Fibroblast of skin of left biceps (primary cell): ENCODE measurements at places on chromosomes 13 and 19.

DNA sequence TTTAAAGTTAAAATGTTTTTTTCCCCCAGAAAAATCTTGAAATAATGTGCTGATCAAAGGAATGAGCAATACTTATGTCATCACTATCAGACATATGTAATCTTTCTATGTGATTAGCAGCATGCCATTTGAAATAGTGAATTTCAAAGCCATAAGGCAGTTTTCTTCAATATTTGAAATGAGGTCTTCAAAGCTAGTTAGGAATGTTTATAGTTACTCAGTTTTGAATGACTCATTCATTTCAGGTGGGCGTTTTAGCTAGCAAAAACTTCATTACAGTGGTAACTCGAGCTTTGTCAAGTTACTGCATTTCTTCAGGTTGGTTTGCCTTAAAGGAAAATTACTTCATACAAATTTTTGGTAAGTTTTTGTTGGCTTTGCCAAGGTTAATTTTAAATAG is 102.1 kb downstream of the ATP8A2 start:
- no peak for DNase-seq

DNA sequence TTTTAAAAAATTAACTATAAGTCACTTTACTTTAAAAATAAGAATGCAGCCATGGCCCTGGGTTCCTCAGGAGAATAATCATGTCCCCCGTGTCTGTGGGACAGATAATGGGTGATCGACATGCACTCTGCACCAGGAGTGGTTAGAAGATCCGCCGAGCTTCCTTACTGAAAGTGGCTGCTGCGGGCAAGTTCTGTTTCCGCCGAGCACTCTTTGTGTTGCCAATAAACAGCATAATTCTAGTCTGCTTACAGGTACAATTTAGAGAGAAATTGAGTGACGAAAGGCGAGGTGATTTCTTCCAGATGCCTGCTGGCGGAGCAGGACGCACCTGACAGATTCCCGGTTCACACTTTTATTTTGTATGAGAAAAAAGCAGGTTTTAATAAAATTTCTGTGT is 139.0 kb downstream of the SOX1 start:
- DNase-seq, result no peak

- DNase-seq, result no peak
Measured at GRCh38 chr19:45733160-45733810, at the start of gene MEIOSIN. TSS of gene MEIOSIN (plus strand) at chr19:45733439. CDS start at chr19:45735377, 1,938 bp downstream.

DNA sequence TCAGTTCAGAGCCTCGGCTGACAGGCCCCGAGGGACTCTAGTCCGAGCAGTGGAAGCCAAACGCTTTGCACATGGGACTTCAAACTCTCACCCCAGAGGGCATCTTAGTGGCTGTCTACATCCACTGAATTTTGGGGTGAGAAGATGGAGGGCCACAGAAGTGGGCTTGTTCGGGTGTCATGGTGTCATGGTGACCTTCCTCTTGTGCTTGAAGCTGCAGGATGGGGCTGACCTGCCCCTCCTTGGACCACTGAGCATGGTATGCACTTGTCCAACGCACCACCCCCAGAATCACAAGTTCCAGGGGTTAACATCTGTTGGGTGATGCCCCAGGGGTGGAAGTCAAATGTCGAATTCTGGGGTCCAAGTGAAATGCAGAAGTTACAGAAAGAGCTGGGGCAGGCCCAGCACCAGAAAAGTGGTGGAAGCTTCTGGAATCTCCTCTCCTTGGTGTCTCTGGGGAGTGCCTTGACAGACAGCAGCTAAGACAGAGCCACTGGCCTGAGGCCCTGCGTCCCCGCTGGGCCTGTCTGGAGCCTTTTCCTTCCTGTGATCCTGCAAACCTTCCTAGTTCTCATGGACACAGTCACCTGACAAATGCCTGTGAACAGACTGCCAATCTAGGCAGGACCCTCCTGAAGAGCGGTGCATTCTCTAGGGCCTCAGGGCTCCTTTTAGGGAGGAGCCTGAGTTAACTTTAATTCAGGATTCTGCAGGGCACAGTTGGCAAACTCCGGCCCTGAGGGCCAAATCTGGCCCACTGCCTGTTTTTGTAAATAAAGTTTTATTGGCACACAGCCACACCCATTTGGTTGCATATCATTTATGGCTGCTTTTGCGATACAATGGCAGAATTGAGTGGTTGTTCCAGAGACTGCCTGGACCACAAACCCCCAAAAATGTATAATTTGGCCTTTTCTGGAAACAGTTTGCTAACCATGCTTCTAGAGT is 65.1 kb upstream of the RANBP3 start:
- DNase-seq, result no peak

DNA sequence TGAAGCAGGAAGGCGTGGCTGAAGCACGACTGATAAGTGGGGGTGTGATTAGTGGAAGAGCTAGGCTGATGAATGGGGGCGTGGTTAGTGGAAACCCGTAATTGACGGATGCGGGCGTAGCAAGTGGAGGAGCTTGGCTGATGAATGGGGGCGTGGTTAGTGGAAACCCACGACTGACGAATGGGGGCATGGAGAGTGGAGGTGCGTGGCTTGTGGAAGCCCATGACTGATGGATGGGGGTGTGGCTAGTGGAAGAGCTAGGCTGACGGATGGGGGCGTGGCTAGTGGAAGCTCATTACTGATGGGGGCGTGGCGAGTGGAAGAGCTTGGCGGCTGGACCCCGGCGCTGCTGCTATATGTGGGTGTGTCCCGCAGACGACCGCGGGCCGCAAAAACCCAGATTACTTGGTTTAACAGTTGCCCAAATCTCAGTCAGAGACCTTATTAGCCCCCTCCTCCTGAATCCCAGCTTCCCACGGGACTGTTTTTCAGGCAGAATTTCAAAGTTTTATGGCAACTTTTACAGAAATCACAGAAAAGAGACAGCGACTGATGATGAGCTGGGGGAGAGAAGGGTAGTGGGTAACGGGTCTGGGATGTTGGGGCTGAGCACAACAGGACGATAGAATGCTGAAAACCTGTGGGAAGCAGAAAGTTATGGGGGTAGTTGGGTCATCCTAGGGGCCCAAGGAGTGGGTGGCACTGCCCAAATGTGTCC is 9.0 kb upstream of the MEIS3 start:
- DNase-seq, result peak; percentile 99

DNA sequence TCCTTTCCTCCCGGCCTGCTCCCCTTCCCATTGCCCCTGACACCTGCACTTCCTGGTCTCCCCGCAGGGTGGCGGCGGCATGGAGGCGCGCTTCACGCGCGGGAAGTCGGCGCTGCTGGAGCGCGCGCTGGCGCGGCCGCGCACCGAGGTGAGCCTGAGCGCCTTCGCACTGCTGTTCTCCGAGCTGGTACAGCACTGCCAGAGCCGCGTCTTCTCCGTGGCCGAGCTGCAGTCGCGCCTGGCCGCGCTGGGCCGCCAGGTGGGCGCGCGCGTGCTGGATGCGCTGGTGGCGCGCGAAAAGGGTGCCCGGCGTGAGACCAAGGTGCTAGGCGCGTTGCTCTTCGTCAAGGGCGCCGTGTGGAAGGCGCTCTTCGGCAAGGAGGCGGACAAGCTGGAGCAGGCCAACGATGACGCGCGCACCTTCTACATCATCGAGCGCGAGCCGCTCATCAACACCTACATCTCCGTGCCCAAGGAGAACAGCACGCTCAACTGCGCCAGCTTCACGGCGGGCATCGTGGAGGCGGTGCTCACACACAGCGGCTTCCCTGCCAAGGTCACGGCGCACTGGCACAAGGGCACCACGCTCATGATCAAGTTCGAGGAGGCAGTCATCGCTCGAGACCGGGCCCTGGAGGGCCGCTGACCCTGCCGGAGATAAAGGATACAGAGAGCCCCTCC is 1.7 kb downstream of the TRAPPC5 start:
- DNase-seq, result no peak

DNA sequence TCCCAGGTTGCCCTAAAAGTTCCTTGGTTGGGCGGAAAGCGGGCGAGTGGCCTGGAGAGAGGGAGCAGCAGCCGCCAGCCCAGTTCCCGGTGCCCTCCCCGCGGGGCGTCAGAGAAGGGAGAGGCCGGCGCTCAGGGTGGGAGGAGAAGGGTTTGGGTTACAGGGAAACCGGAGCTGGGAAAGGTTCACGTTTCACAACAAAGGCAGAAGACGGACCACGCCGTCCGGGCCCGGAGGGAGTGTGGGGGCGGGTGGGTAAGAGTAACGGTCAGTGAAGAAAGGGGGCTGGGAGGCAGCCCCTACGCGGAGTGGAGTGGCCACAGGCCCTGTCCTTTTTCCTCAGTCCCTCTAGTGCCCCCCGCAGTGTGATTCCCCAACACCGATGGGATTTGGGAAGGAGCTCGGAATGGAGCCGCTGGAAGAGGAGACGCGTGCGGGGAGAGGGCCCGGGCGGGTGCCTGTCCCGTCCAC is 1.6 kb downstream of the SIX5 start:
- no peak for DNase-seq

GRCh38 chr13:106986687-106987426 is 418.9 kb upstream of the ARGLU1 start:
- no peak for DNase-seq

- DNase-seq, result no peak
Measured at GRCh38 chr13:60379837-60380565, 17.0 kb upstream of the TDRD3 start.

DNA sequence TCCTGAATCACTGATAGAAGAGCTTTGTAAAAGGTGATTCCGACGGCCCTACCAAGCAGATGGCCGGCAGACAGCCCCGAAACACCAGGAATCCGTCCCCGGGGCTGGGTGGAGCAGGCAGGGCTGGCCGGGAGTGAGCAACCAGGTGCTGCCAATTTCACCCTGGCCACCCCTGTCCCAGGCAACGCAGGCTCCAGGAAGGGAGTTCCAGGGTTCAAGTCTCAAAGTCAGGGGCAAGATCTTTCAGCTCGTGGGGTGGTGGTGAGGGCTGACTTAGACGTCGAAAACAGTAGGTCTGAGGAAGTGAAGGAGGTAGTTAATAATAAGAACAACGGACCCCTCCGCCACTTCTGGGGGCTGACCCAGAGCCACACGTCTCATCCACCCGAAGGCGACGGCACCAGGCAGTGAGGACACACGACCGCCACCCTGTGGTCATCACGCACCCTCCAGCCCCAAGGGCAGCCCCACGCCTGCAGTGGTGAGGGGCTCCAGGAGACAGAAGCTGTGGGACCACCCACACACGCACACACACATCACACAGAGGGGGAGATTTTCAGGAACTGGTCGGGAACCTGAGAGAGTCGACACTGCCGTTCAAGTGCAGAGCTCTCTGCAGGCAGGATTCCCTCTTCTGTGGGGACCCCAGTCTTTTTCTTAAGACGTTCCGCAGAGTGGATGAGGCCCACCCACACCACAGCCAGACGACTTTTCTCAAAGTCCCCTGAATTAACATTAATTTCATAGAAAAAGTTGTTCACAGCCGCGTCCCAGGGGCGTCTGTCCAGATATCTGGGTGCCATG is 67.2 kb downstream of the SPACA7 start:
- DNase-seq, result no peak

DNA sequence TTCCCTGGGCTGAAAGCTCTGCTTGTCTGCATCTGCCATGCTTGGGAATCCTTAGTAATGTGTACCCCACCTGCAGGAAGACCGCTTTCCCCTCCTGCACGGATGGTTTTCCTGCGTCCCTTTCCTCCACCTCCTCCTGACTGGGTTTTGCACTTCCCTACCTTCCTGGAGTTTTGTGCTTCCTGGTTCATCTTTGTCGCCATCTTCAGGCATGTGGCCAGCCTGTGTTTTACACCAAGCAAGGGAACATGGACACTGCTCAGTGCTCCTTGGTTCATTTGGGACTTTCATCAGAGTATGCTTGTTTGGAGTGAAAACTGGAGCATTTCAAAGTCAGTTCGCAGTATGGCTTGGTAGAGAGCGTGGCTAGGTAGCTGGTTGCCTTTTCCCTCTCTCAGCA is 30.7 kb downstream of the ERICH6B start:
- DNase-seq, result no peak

GRCh38 chr13:86486582-86486981 is 687.4 kb upstream of the SLITRK6 start:
- no peak for DNase-seq

DNA sequence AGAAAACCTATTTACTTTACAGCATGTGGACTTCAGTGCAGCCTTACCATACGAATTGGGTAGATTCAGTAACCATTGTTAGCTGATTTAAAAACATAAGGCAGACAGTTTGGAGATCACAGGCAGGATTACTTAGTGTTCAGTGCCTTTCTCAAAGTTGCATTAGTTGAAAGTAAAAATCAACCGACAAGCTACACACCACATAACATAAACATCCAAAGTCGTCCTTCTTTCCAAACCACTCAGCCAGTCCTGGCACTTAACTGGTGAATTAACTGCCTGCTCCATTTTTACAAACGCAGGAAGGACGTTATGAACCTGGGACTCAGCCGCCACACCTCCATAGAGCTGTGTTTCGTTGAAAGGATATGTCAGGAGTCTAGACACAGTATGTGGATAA is 91.4 kb downstream of the COL4A1 start:
- no peak for DNase-seq

- no peak for DNase-seq
Measured at GRCh38 chr13:39353988-39354387, 249.0 kb downstream of the LHFPL6 start.

GRCh38 chr13:30133554-30133912 is 173.8 kb downstream of the KATNAL1 start:
- no peak for DNase-seq

GRCh38 chr19:55157064-55157908 is at the start of gene TNNI3:
TSS of gene TNNI3 (minus strand) at chr19:55157732. CDS start at chr19:55157589, 143 bp downstream.
- DNase-seq, result no peak

- DNase-seq, result no peak
Measured at GRCh38 chr19:42274065-42274682, 5.1 kb downstream of the CIC start.

DNA sequence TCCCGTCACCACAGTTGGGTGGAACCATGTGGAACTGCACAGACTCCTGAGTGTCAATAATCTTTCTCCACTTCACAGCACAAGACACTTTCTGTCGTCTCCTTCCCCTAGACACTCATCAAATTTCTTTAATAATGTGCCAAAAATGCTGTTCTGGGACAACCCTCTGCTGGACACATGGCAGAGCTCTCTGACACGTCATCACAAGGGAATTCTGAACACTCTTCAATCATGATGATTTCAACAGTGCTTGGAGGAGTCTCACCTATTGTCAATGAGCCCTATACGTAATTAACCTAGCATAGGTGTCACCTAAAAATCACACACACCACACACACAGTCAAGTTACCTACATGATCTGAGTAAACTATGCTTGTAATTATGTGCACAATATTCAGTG is 141.3 kb downstream of the STOML3 start:
- no peak for DNase-seq

GRCh38 chr13:26727633-26728032 is 33.0 kb downstream of the GPR12 start:
- no peak for DNase-seq

DNA sequence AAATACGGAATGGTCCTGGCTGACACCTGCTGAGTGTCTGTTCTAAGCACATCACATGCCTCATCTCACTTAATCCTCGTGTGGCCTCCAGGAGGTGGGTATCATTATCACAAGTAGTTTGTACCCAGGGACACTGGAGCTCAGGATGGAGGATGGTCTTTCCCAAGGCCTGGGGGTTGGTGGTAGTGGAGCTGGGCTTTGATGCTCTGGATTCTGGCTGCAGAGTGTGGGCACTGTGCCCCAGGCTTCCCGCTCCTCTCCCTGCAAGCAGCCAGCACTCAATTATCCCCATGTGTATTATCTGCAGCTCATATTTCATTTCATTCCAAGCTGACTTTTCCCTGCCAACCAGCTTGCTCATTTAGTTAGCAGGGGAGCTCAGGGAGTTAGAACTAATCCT is 52.1 kb downstream of the SIAH3 start:
- no peak for DNase-seq

GRCh38 chr13:43159026-43159461 is 135.7 kb downstream of the DNAJC15 start:
- DNase-seq, result peak; percentile 51

- no peak for DNase-seq
Measured at GRCh38 chr19:2949939-2950285, 5.1 kb upstream of the ZNF77 start.

- no peak for DNase-seq
Measured at GRCh38 chr19:3420909-3421619, 54.7 kb downstream of the NFIC start.
